ENCODE measurements at places on chromosomes 7 and 10. TPM values are rescaled to one million over a fixed set of nuclear protein-coding genes. Genes with fewer than 3 reads are reported as not detected.

The HKDC1 gene
- 12.0 TPM for total RNA-seq

The CPN1 gene
- total RNA-seq = not detected

The RSPH10B2 gene
- total RNA-seq = 0.89 TPM

The SPOCK2 gene
- total RNA-seq = 5.3 TPM

The OR6V1 gene
- not detected for total RNA-seq

The INMT gene
- total RNA-seq = 131 TPM

The CNTNAP2 gene
- 0.49 TPM for total RNA-seq

The WNT8B gene
- total RNA-seq = not detected

The TUBB8 gene
- not detected for total RNA-seq

The PPP3CB gene
- total RNA-seq = 63.1 TPM
